Ureter (tissue), 1 donor: ENCODE measurements at places on chromosomes 11 and 22.

GRCh38 chr22:32106930-32107329 is 52.2 kb downstream of the C22orf42 start:
- no peak for DNase-seq

GRCh38 chr11:74577624-74578396 is 14.6 kb upstream of the POLD3 start:
- no peak for DNase-seq

DNA sequence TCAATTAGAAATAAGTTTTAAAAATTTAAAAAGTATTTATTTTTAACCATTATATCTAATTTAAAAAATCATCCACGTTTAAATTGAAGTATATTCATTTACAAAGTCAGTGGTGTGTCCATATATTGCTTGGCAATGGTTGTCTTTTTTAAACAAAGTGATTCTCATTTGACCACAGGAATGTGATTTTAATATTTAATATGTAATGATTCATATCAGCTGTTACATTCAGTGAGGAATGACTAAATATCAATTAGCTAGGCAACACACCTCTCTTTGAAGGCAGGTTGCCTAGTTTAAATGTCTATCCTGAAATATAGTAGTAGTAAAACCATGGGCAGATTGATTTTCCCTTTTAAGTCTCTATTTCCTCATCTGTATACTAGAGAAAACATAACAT is 392.2 kb upstream of the CCDC179 start:
- DNase-seq: no peak

DNA sequence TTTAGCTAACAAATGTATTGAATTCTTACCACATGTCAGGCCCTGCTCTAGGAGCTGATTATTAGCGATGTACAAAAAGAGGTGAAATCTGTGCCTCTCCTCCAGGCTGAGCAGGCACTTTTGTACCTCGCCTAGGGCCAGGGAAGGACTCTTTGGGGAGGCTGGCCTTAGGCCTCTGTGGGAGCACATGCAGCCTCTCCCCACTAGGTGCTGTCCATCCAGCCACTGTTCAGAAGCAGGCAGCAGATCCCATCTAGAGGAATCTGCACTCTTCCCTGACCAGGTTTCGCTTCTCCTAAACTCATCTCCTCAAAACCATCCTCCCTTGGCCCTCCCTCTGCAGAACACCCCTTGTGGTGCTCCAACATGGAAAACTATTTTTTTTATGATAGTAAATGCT is 51.9 kb upstream of the WT1 start:
- no peak for DNase-seq

DNA sequence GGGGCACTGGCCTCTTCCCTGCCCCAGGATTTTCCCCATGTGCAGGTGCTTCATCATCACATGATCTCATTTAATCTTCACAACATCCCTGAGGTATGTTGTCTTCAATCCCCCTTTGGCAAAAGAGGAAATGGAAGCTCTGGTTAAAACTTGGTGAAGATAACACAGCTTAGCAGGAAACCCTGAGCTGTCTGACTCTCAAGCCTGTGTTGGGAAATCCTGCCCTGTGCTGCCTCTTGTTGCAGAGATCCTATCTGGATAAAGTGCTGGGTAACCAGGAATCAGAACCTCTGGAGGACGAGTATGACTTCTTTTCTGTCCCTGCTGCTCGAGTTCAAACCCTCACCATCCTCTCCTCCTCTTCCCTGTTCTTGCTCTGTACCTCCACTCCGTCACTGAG is 13.1 kb upstream of the E2F8 start:
- no peak for DNase-seq

DNA sequence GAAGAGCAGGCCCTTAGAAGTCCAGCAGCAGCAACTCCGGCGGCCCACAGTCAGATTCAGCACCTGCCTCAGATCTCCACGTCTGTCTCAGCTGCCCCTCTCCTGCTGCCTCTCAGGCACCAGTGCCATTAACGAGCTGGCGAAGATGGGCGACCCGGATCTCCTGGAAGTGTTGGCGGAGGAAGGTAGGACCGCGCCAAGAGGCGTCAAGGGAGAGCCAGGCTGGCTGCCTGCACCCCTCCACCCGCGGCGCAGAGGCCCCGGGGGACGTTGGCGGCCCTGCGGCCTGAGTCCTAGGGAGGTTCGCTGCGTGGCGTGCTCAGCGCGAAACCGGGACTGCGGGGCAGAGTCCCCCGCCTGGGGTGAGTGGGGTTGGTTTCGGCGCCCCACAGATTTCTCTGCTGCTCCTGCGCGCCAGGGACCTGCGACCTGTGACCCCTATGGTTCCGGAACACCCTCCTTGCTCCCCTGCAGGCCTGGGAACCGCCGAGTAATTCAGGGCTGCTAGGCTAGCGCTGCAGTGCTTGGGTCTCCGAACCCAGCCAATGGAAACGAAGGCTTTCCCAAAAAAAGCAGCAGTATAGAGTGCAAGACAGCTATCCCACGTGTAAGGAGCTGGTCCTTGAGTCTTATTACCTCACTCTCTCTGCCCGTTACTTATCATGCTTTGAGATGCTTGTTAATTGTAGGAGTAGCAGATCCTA is 615 bp downstream of the ANO5 start:
- peak; percentile 45 for DNase-seq

GRCh38 chr11:67491276-67492068 is 8.6 kb downstream of the AIP start:
- no peak for DNase-seq

DNA sequence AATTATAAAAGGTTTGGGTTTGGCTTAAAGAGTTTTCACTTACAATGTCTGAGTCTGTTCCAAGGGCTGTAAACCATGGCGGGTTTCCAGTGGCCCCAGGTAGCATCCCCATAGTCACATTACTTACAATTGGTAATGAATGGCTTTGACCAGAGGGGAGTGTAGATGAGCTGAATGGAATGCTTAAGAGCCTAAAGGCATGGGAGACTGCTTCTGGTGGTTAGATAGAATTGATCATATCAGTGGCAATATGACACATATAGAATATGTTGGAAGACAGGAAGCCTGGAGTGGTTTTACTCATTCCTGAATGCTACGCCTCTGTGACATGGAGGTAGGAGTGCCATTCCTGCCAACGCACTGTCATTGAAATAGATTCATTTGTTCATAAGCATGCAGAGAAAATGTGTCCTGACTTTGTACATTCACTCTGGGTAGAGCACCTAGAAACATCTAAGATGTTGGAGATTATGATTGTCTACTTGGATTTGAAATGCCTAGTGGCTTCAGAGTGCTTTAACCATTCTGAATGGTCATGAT is 183.3 kb downstream of the BLID start:
- no peak for DNase-seq

DNA sequence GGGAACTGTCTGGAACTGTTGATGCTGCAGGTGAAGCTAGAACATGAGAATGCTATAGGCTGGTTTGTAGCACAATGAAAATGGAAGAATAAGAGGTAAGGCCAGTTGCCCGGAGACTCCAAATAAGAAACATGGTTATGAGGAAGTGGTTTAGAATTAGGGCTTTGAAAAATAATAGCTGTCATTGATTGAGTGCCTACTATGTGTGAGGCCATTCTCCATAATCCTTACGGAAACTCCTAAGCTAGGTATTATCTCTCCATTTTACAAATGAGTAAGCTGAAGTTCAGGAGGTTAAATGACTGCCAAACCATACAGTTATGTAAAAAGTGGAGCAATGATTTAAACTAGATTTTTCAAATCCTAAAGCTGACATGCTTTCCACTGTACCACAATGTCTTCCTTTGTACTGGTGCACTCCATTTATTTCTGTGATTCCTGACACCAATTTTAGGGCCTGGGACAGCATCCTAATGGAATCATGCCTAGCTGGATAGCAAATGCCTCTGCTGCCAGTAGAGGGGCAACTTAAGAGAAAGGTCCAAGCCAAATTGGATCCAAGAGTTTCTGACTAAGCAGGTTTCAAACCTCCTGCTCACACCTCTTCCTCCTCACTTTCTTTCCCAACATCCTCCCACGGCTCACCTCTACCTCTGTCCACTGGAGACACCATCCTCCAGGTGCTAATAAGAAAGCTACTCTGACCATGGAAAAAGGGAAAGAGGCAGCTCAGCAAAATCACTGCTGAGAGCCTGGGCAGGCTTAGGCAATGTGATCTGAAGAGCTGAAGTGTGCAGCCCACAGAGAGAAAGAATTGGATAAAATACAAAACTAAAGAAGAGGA is 46.9 kb upstream of the PICALM start:
- DNase-seq: no peak

GRCh38 chr11:8059571-8060011 is 21.4 kb upstream of the TUB start:
- no peak for DNase-seq

DNA sequence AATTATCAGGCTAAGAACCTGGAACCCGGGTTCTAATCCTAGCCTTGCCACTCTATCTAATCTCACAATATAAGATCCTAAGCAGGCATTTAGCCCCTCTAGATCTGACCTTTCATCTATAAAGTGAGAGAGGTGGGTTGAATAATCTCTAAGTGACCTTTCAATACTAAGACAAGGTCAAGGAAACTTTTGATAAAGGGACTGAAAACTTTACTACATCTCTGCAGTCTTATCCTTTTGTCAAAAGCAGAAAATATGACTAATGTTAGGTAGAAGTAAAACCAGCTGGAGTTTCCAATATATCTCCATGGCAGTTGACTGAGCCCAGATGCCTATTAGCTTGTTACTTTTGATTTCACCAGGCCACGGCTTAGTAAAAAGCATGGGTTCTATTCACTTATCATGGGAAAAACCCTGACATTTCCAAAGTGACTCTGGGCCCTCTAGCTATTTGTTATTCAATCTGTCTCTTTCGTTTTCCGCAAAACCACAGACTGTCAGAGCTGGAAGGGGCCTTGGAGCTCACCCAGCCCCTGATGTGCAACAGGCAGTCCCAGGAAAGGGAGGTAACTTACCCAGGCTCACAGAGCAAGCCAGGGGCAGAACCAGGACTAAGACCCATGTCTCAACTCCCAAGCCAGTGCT is 75.8 kb downstream of the RAB30 start:
- no peak for DNase-seq
